ENCODE measurements at places on chromosomes 4 and X. TPM values are rescaled to one million over a fixed set of nuclear protein-coding genes. Genes with fewer than 3 reads are reported as not detected.

- H3K36me3 ChIP-seq = no peaks in the 10 kb centered on the region
- H3K4me3 ChIP-seq = no peak overlapping the region
- H3K4me1 ChIP-seq = no peaks in the 10 kb centered on the region
- DNase-seq = no peak
These were observed 126.6 kb upstream of the SLC4A4 start for GRCh38 chr4:71212216-71212615.

DNA sequence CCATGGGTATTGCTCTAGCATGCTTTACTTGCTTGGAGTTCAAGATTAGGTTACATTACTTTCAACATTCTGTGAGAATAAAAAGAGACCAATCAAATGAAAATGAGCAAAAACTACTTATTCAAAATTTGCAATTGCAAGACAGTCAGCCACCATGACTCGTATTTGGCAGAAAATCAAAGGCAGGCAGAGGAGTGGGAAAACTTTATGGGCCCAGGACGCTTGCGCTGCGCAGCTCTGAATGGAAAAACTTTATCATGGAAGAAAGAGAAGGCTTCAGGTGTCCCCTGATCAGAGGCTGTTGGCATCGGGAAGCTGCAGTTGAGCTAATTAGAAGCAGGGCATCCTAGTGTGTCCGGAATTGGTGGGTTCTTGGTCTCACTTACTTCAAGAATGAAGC, 250.6 kb downstream of the USP46 start:
- no peak overlapping the region for H3K27ac ChIP-seq
- H3K4me1 ChIP-seq = no peaks in the 10 kb centered on the region
- DNase-seq = no peak
- H3K27me3 ChIP-seq = no peaks in the 10 kb centered on the region
- no peak overlapping the region for H3K4me3 ChIP-seq

GRCh38 chr4:107071108-107071507, 35.0 kb upstream of the DKK2 start:
- H3K36me3 ChIP-seq = no peaks in the 10 kb centered on the region
- no peak overlapping the region for H3K4me3 ChIP-seq
- H3K27me3 ChIP-seq = no peaks in the 10 kb centered on the region

GRCh38 chr4:19010761-19011160, 989.2 kb upstream of the LCORL start:
- DNase-seq = no peak
- no peaks in the 10 kb centered on the region for H3K4me1 ChIP-seq
- no peaks in the 10 kb centered on the region for H3K36me3 ChIP-seq
- H3K27me3 ChIP-seq = no peaks in the 10 kb centered on the region
- H3K4me3 ChIP-seq = no peak overlapping the region

DNA sequence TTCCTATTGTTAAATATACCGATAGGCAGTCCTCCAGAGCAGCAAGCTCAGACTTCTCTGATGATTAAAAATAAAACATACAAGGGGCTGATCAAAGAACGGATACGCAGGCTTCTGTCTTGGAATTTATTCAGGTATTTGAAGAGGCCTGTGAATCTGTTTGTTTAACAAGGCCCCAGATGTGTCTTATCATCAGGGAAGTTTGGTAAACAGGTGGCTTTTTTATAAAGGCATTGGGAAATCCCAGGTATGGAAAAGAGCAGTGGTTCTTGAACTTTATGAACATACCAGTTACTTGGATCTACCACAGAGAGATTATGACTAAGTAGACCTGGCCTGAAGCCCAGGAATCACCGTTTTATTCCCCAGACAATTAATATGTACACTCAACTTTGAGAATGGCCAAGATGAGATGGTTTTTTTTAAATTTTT, 47.9 kb downstream of the SOWAHB start:
- H3K27ac ChIP-seq = no peak overlapping the region
- no peak overlapping the region for H3K4me3 ChIP-seq
- no peaks in the 10 kb centered on the region for H3K4me1 ChIP-seq
- no peak for DNase-seq

DNA sequence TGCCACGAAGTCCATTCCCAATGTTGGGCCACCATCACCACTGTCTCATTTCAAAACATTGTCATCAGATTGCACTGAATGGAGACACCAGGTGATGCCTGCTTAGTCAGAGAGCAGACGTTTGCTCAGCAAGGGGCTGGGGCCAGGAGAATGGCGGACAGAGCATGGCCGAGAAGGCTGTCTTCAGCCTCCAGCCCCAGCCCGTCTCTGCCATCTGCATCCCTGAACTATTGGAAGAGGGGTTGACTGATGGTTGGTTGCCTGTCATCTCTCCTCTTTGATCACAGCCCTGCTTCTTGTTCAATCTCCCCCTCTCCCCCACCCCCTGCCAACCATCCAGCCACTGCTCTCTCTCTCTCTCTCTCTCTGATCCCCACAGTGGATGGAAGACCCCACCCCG, 140.9 kb downstream of the SHOX start:
- H3K27ac ChIP-seq = no peak overlapping the region
- DNase-seq = peak; percentile 20

The MFAP3L gene
- 9.6 TPM for total RNA-seq

The KCND1 gene
- 1.2 TPM for total RNA-seq

The SLC16A2 gene
- 8.1 TPM for total RNA-seq

The SPANXA2 gene
- not detected for total RNA-seq

Measured in upper lobe of right lung (tissue), 1 donor.